AG09319 (cell line): ENCODE measurements at places on chromosomes 2 and 18.

GRCh38 chr2:199207011-199207410 lies 250.7 kb downstream of the SATB2 start:
- DNase-seq: no peak

DNA sequence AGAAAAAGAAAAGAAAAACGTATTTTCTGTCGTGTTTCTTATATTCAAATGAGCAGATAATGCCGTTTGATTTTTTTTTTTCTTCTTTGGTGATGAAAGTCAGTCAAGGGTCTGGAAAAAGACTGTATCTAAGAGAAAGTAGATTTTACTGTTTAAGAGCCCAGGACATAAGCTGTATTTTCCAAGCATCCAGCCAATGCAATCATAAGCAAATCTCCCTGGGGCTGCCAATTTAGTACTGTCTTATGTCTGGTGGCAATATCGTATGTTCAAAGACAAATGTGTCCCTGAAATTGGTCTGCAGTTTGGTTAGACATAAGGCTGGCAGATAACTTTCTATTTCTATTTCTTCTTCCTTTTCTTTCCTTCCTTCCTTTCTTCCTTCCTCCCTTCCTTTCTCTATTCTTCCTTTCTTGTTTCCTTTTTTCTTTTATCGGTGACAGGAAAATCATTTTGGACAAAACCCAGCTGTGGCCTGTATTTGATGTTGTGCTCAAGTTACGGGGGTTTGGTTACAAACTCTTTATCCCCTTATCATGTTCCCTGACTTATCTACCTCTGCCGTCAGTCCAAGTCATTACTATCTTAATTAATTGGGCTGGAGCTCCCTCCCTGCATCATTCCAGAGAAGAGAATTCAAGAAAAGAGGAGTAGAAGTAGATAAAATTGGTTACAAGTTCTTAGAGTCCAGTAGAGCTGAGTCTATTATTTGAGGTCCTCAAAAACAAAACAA lies 683.4 kb upstream of the FSHR start:
- DNase-seq: no peak

- no peak for DNase-seq
Measured at GRCh38 chr2:173555833-173556232, 201.2 kb downstream of the CDCA7 start.

DNA sequence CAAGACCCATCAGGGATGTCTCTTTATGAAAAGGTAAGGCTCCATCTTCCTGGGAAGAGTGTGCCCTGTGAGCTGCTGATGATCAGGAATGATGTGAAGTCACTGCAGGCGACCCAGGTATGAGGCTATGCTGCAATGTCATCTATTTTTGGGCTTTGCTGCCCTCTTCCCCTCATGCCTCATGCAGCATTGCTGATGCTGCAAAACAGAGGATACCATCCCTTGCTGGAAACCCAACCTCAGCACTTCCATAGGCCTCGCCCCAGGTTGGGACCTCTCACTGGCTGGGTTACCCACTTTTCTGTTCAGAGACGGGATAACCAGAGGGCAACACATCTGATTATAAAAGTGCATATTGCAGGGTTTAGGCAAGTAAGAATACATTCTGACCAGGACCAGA lies 255.8 kb downstream of the L3MBTL4 start:
- no peak for DNase-seq

GRCh38 chr18:48979944-48980890 lies 29.5 kb upstream of the SMAD7 start:
- DNase-seq: no peak

DNA sequence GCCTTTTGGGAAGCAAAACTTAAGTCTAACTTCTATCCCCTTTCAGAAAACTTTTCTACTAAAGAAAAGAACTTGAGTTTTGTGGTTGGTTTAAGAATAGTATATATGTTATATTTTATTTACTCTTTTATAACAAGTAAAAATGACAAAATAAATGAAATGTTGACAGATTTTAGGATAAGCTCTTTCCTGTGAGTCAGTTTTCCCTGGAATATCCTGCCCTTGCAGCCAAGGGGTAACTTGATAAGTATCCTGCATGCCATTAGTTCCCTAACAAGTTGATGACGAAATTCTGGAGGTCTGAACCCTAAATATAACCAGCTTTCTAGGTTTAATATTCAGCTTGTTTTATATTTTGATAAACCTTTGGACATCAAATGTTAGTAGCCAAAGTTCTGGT lies 7.3 kb upstream of the HTR2B start:
- no peak for DNase-seq
